Endodermal cell (in vitro differentiated cells): ENCODE measurements at places on chromosomes 12 and 14.

- DNase-seq, result no peak
These were observed 218.5 kb downstream of the PHETA1 start for GRCh38 chr12:111150360-111150759.

GRCh38 chr12:51341251-51342007, 5.0 kb downstream of the CELA1 start:
- DNase-seq, result peak; percentile 94

DNA sequence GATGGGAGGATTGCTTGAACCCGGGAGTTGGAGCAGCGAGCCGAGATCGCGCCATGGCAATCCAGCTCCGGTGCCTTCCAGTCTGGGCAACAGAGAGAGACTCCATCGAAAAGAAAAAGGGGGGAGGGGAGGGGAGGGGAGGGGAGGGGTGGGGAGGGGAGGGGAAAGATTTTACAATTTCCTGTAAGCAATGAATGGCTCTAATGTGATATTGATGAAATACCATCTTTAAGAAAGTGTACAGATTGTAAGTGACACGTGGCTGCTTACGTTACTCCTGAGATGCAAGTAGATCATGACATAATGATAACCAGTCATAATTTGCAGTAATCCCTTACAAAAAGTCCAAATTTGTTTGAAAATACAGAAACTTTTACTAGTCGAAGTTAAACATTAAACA, 1.4 kb downstream of the SLC25A21 start:
- DNase-seq, result no peak

GRCh38 chr12:46354111-46354801, 18.3 kb downstream of the SLC38A2 start:
- DNase-seq, result peak; percentile 52

GRCh38 chr12:84856156-84856900, 56.3 kb downstream of the SLC6A15 start:
- DNase-seq, result no peak

DNA sequence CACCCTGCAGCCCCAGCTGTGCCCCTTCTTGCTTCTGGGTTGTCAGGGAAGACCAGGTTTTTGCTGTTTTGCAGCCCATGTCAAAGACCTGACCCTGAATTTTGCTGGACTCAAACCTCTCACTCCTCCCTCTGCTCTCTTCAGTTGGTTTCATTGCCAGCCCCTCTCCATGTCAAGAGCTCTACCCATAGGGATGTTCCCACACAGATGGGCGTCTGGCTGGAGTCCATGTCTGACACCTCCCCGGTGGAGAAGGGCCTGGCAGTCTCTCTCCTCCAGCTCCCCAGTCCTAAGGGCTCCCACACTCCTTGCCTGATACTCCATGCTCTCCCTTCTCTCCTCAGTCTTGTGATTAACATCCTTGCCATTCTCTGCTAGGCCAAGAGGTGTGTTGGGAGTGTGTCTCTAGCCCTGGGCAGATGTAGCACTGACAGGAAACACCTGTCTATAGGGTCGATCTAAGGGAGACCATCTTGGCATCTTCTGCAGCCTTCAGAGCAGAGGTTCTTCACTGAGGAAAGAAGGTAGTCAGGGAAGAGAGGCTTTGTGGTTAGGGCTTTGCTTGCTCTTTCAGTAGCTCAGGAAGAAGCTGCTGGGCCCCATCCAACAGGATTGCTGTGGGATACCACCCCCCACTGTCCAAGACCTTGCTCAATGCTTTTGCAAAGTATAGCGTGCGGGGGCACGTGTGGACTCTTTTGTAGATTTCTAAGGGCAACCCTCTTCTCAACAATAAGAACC, 4.7 kb downstream of the ASIC1 start:
- DNase-seq, result no peak

DNA sequence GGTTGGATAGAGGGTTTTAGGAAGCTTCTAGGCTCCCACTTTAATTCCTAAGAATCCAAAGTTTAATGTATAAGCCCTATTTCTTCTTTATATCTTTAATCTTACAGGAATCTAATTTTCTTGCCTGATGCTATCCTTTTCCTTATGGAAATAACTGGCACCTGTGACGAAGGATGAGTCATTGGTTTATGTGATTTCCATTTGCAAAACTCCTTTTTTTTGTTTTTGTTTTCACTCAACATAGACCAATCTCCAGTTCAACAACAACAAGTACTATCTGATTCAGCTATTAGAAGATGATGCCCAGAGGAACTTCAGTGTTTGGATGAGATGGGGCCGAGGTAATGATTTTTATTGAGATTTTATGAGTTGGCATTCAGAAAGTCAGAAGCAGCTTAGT, 6.8 kb downstream of the PARP2 start:
- DNase-seq, result no peak

DNA sequence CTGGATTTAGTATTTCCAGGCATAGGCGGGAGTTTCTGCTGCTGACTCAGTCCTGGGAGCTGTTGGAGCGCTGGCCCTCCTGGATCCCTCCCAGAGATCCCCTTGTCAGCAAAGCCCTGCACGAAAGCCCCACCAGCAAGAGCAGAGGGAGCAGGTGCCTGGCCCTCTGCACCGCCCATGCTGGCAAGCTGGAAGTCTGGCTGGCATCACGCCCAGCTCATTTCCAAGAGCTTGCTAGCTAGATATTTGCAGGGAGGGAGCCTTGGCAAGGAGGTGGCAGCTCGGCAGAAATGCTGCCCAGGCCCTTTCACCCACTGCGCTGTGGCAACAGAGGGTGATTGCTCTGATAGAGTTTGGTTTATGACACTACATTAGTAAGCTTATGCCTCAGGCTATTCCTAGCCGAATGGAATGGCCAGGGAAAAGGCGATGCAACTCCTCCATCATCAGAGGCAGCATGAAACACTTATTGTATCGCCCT, 193.9 kb downstream of the EMP1 start:
- no peak for DNase-seq

GRCh38 chr12:69553628-69554248, 31.5 kb upstream of the CCT2 start:
- DNase-seq, result no peak

DNA sequence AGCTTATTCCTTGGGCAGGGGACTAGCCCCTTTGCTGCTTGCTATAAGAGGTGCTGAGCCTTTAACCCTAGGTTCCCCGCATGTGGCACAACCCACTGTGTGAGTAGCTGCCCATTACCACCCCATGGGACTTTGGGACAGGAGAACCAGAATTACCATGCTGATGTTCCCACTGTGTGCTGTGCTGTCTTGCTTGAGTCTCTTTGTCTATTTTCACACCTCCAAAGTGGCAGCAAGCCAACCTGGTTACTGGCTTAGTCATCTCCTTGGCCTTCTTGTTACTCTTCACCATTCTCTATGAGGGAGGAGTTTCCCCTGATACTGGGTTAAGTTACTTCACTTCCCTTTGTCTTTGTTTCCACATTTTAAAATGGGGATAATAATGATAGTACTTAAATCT, 73.4 kb upstream of the ETV6 start:
- no peak for DNase-seq

GRCh38 chr14:68211886-68212285, 392.3 kb downstream of the RAD51B start:
- DNase-seq, result no peak

DNA sequence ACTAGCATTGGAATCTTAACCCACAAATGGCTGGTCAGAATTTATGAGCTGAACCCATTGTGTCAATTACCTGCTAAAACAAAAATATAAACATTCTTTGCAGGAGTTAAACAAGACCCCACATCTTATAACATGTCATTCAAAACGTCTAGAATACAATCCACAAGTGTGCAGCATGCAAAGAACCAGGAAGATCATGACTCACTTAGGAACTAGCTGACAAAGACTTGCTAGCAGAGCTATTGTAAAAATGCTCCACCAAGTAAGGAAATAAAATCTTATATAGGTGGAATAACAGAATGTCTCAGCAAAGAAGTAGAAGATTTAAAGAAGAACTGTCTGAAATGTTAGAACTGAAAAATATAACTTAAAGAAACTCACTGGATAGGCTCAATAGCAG, 26.5 kb upstream of the POC1B start:
- DNase-seq, result no peak

DNA sequence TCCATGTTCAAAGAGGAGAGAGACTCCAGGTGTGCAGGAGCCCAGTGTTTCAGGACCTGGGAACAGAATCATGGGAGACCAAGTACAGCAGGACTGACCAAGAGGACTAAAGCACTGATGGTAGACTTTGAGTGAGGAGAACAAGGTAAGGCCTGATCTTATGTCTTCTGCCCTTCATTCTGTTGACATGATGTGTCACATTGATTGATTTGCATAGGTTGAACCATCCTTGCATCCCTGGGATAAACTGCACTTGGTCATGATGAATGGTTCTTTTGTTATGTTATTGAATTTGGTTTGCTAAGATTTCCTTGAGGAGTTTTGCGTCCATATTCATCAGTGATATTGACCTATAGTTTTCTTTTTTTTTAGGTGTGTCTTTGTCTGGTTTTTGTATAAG, 497.0 kb downstream of the TMEM121 start:
- no peak for DNase-seq

DNA sequence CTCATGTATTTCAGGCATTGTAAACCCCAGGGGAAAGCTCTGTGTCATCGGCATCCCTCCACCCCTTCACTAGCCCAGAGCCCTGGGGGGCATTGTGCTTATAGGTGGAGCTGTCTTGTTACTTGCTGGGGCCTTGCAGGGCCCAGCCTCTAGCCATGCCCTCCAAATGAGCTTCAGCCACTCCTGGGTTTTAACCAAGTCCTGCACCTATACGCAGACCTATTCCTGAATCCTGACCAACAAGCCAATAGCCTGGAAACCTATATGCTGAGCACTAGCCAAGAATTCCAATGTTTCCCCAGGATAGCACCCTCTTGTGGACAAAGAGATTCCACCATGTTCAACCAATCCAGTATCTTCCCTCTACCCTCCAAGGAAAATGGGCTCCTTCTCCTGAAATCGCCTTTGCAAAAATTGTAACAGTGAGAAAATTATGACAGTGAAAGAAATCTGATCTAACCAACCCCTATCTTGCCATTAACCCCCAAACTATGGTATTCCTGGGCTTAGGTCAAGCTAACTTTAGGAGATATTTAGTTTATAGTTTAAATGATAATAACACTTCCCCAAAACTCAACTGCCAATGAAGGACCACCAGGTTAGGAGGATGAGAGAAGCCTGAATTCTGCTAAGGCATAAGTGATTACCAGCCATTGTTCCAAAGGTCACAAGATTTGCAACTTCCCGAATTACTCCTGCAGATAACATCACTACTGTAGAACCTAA, 55.5 kb downstream of the TTC7B start:
- peak; percentile 61 for DNase-seq

- DNase-seq, result no peak
These were observed 37.6 kb upstream of the BICD1 start for GRCh38 chr12:32069071-32069470.

DNA sequence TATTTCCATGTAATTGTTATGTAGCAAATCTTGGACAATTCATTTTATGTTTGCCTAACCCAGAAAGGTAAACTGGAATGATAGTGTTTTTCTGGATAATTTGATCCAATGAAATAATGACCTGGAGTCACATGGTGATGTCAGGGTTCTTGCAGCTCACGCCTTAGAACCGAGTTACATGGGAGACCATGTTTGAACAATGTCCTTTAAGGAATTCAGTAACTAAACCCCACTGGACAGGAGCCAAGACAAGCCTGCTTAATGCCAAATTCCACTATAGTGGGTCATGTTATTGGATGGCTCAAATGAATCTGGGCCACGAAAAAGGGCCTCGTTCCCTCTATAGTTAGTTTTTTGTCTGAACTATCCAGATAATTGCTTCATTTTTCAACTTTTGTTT, 255.8 kb upstream of the HMGA2 start:
- no peak for DNase-seq

DNA sequence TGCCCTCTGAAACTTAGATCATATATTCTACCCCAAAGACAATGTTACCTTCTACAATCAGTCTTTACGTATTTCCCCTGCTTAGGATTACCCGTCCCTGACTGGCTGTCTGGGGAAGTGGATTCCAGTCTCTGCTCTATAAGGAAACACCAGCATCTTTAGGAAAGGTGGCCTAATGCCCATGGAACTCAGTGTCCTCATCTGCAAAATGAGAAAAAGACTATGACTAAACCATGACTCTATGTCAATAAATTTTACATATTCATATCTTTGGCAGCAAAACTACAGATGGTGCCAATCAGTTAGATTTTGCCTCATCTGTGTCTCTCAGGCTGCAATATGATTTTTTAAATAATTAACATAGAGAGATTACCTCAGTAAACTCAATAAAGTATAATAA, 133.8 kb downstream of the ITPR2 start:
- no peak for DNase-seq

DNA sequence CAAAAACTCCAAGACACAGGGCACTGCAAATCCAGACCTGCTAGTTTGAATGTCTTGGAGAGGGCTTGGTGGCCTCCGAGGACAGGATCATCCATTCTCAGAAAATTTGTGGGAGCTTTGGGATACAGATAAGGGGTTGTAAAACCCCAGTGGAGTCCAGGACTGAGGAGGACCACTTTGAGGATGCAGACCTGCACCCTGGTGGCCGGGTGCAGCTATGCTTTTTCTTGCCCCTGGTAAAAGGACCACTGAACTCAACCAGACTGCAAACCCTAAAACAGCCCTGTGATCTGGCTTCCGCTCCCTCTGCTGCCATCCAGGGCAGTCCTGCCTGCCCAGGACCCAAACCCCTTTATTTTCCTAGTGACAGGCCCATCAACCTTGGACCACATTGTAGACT, 169.5 kb upstream of the DAAM1 start:
- peak; percentile 76 for DNase-seq

- peak; percentile 17 for DNase-seq
These were observed 243.5 kb downstream of the BCL11B start for GRCh38 chr14:99028521-99028920.

GRCh38 chr12:109524466-109525278, 47.2 kb downstream of the UBE3B start:
- no peak for DNase-seq

GRCh38 chr12:127290251-127290650, 976.7 kb upstream of the TMEM132C start:
- peak; percentile 48 for DNase-seq

DNA sequence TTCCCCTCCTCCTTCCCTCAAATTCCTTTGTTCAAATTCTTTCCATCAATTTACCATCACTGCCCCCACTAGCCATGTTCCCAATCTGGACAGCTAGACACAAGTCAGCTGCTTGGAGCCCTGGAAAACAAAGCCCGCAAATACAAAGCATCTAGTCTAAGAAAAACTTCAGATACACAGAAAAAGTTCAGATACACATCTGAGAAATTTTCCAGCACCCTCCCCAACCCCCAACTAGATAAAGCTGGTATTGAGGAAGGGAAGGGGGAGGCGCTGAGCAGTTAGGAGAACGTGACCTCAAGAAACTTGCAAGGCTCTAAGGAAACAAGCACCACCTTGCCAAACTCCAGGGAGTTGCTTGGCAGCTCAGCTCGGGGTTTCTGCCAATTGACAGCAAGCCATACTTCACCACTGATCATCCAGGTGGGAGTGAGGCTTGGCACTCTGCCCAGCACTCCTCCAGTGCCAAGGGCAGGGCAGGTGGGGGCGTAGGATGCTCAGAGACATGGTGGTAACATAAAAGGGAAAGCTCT, 5.1 kb upstream of the CNIH1 start:
- no peak for DNase-seq

DNA sequence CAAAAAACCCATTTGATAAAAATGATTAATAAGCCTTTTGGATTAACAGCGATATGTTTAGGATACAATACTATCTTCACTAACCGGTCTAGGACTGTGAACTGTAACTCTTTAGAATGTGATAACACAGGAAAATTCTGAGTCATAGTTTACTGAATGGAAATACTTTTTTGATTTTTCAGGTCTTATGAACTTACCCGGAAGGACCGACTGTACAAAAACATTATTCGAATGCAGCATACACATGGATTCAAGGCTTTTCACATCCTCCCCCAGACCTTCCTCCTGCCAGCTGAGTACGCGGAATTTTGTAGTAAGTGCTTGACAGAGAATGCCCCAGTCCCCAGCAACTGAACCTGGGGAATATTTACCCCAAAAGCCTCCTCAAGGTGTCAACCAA, 29.0 kb downstream of the TTLL5 start:
- no peak for DNase-seq
